ENCODE measurements at places on chromosomes 4 and X. TPM values are rescaled to one million over a fixed set of nuclear protein-coding genes. Genes with fewer than 3 reads are reported as not detected.

- no peak for DNase-seq
These were observed 94.2 kb downstream of the CDS1 start for GRCh38 chr4:84677093-84677492.

The GYPA gene
- total RNA-seq: not detected

The GC gene
- not detected for total RNA-seq

DNA sequence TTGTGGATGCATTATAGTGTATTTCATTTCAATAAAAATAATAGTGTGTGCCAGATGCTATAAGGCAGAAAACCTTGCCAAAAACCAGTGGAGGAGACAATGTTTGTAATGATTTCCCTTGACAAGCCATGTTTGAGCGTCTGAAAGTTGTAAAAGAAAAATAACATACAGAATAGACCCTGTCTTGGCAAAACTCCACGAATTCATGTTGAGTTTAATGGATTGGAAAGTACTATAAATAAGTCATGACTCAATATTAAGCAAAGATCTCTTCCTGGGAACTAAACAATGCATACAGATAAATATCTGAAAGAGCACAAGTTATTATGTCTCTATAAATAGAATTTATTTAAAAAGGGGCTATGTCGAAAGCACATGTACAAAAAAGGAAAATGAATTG, 543.5 kb downstream of the GABRG1 start:
- no peak for DNase-seq

DNA sequence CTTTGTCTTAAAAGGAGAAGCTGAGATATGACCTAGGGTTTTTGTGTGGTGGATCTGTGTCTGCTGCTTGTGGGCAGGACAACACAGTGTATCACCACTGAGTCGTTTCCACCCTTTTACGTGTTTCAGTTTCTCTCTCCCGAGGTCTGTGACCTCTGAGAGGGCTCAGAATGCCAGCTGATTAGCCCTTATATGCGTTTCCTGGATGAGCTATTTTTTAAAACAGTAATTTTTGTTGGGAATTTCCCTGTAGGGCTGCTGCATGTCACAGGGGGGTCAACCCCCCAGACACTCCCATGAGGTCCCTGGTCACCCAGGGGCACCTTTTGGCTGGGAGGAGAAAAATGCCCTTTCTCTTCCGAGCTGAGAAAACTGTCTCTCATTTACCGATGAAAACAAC, 170.4 kb upstream of the CASK start:
- no peak for DNase-seq

The P2RY8 gene
- 4.2 TPM for total RNA-seq

- DNase-seq: no peak
These were observed 219.0 kb downstream of the TLL1 start for GRCh38 chr4:166091912-166092510.

- no peak for DNase-seq
These were observed 1568.9 kb upstream of the IGFBP7 start for GRCh38 chr4:58679051-58679450.

- DNase-seq: no peak
These were observed 110.8 kb upstream of the FAM9B start for GRCh38 chrX:9144701-9145241.

GRCh38 chrX:16511796-16512776, 137.9 kb upstream of the S100G start:
- DNase-seq: no peak

The SPOCK3 gene
- not detected for total RNA-seq

DNA sequence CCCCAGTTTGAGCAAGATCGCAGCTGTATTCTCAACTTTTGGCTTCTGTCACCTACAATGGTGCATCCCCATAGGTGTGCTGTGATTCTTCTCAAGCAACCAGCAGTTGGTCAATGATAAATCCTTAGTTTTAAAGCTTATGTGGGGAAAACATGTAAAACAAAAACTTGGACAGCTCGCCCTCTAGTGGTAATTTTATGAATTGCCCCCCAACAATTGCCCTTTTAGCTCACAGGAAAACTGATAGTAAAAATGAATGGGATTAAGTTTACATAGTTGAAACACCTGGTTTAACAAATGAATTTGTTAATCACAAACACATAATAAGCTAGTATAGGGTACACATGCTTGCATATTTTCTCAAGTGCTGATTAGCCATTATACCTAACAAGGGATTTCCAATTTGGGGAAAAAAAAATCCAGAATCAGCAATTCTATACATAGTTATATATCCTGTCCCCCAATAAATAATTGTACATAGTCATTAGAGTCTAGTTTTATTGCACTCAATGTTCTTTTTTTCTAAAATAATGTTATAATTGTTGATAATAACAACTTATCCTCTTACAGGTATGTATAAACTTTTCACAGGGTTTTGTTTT, 30.1 kb downstream of the TEX13A start:
- no peak for DNase-seq

The PRR32 gene
- total RNA-seq: not detected

The MTNR1A gene
- total RNA-seq: not detected

GRCh38 chr4:6178757-6179156, 21.6 kb downstream of the JAKMIP1 start:
- DNase-seq: no peak

DNA sequence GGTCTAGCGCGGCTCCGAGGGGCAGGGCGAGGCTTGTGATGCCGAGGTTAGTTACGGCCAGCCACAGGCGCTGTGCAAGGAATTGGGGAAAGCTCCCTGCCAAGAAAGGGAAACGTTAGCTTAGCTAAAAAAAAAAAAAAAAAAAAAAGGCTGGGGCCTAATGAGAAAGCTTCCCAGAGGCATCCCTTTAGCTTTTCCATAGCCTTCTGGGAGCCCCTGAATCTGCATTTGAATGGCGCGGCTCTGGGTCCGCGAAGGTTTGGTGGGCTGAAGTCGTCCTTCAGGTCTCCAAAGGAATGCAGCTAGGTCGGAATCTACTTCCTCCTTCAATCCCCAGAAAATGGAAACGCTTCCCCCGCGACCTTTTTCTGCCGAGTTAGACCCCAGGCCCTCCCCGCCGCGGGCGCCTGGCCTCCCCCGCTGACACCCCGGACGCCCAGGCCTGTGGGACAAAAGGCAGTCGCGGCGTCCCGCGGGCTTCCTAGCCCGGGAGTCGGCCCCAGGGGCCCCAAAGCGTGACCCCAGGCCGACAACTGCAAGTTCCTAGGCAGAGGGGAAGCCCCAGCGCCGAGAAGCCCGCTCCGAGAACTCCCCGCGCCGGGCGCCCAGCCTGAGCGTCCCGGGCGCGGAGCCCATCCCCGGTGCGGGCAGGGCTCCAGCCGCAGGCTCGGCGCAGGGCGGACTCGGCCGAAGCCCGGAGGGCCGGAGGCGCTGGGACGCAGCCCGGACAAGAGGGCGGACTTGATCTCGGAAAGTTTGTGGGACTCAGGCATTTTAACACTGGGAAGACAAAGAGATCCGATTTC, 605 bp upstream of the FAT1 start:
- DNase-seq: no peak

The GAB3 gene
- total RNA-seq: 10.9 TPM

The HTR2C gene
- not detected for total RNA-seq

DNA sequence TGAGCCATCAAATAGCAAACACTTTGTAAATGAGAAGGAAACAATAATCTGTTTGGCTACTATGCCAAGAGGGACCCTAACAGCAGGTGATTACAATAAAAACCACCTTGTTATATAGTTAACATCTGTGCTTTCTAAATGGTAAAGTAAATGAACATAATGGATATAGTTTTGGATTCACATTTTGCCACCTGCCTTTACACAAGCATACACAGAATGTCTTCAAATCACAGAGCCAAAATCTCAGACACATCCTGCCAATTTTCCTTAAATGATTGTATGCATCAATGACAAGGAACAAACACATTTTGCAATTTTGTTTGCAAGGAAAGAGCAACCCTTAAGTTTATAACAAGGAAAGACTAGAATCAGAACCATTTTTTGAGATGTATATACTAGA, 334.2 kb downstream of the FSTL5 start:
- no peak for DNase-seq

DNA sequence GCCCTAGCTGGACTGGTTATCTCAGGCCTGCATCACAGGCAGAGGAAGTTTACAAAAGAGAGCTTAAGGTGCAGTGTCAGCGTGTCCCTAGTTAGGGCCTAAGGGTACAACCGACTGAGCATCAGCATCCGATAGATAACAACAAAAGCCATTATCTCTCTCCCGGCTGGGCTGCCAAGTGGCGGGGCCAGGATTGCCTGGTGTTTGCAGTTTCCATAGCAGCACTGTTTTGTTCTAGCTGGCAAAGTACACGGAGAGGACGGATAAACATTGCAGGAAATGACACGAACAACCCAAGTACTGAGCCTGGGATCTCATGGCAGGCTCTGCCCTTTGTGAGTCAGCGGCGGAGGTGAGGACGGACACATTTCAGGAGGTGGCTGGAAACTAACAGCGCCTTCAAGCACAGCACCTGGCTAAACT, 104.7 kb upstream of the NOCT start:
- DNase-seq: peak; percentile 25

GRCh38 chrX:40385256-40385655, 195.5 kb upstream of the ATP6AP2 start:
- DNase-seq: no peak

Measured in thoracic aorta (tissue), 2 donors.